H9 (cell line): ENCODE measurements at places on chromosomes 13 and 19. TPM values are rescaled to one million over a fixed set of nuclear protein-coding genes. Genes with fewer than 3 reads are reported as not detected.

KIR2DL1 gene
- not detected in 2 replicates for total RNA-seq

RNF225 gene
- 2.0 and 2.1 TPM in 2 replicates for total RNA-seq

PABPC3 gene
- total RNA-seq, result 0.26 and 0.31 TPM in 2 replicates

ACER1 gene
- not detected in 2 replicates for total RNA-seq

SSC5D gene
- total RNA-seq, result 2.5 and 3.2 TPM in 2 replicates

CATSPERD gene
- total RNA-seq, result not detected in 2 replicates

ZNF540 gene
- total RNA-seq, result 0.20 and 0.22 TPM in 2 replicates

RYR1 gene
- 8.4 and 8.9 TPM in 2 replicates for total RNA-seq

SIGLEC14 gene
- not detected in 2 replicates for total RNA-seq

C19orf47 gene
- 18.4 and 19.4 TPM in 2 replicates for total RNA-seq

NLRP12 gene
- total RNA-seq, result 3.6 and 4.0 TPM in 2 replicates

CAMSAP3 gene
- total RNA-seq, result 28.4 and 31.3 TPM in 2 replicates

ZNF580 gene
- 22.4 and 22.8 TPM in 2 replicates for total RNA-seq

FXYD5 gene
- 83.7 and 100 TPM in 2 replicates for total RNA-seq

TUBA3C gene
- not detected in 2 replicates for total RNA-seq

KANK2 gene
- 42.0 and 44.0 TPM in 2 replicates for total RNA-seq

PTGER1 gene
- total RNA-seq, result 0.63 and 0.66 TPM in 2 replicates

ZNF726 gene
- 0.11 and 0.18 TPM in 2 replicates for total RNA-seq

LILRB5 gene
- 0.09 TPM in 1 of 2 replicates, not detected in the other for total RNA-seq

CYP4F12 gene
- total RNA-seq, result not detected in 2 replicates

OPA3 gene
- total RNA-seq, result 13.0 and 14.7 TPM in 2 replicates

SYT5 gene
- 3.0 and 4.5 TPM in 2 replicates for total RNA-seq

ZNF418 gene
- 25.1 and 26.2 TPM in 2 replicates for total RNA-seq

HCST gene
- 0.68 and 1.8 TPM in 2 replicates for total RNA-seq

SGTA gene
- 102 TPM in 2 replicates for total RNA-seq

PEG3 gene
- not detected in 2 replicates for total RNA-seq

WDR88 gene
- not detected in 2 replicates for total RNA-seq

PTH2 gene
- total RNA-seq, result 0.92 and 0.96 TPM in 2 replicates

CGB8 gene
- total RNA-seq, result 0.39 TPM in 1 of 2 replicates, not detected in the other

LCP1 gene
- 0.81 and 1.1 TPM in 2 replicates for total RNA-seq

ZNF790 gene
- 8.2 and 9.6 TPM in 2 replicates for total RNA-seq

KLHL1 gene
- not detected in 2 replicates for total RNA-seq

SYNE4 gene
- 19.2 and 20.4 TPM in 2 replicates for total RNA-seq

PLK5 gene
- total RNA-seq, result 0.50 and 0.57 TPM in 2 replicates

SMIM44 gene
- total RNA-seq, result not detected in 2 replicates

IQCN gene
- total RNA-seq, result 0.39 and 0.48 TPM in 2 replicates

CASP14 gene
- total RNA-seq, result not detected in 2 replicates

FUT6 gene
- total RNA-seq, result 0.13 TPM in 1 of 2 replicates, not detected in the other

IGSF23 gene
- total RNA-seq, result not detected in 2 replicates

ZNF546 gene
- 1.7 and 1.8 TPM in 2 replicates for total RNA-seq

MEIS3 gene
- 43.8 and 44.0 TPM in 2 replicates for total RNA-seq

CABP5 gene
- not detected in 2 replicates for total RNA-seq

KCNRG gene
- total RNA-seq, result 0.64 and 0.74 TPM in 2 replicates

C1QTNF9B gene
- not detected in 2 replicates for total RNA-seq

TTC9B gene
- 0.15 and 0.31 TPM in 2 replicates for total RNA-seq

CALR3 gene
- 0.44 and 0.53 TPM in 2 replicates for total RNA-seq

NLRP5 gene
- total RNA-seq, result not detected in 2 replicates

SIGLEC10 gene
- total RNA-seq, result not detected in 2 replicates
